ENCODE measurements at places on chromosomes 1 and 21. TPM values are rescaled to one million over a fixed set of nuclear protein-coding genes. Genes with fewer than 3 reads are reported as not detected.

- no peak for DNase-seq
These were observed 11.7 kb downstream of the ST3GAL3 start for GRCh38 chr1:43719063-43719462.

- no peak for DNase-seq
These were observed 756 bp downstream of the ANKRD13C start for GRCh38 chr1:70353601-70354331.

DNA sequence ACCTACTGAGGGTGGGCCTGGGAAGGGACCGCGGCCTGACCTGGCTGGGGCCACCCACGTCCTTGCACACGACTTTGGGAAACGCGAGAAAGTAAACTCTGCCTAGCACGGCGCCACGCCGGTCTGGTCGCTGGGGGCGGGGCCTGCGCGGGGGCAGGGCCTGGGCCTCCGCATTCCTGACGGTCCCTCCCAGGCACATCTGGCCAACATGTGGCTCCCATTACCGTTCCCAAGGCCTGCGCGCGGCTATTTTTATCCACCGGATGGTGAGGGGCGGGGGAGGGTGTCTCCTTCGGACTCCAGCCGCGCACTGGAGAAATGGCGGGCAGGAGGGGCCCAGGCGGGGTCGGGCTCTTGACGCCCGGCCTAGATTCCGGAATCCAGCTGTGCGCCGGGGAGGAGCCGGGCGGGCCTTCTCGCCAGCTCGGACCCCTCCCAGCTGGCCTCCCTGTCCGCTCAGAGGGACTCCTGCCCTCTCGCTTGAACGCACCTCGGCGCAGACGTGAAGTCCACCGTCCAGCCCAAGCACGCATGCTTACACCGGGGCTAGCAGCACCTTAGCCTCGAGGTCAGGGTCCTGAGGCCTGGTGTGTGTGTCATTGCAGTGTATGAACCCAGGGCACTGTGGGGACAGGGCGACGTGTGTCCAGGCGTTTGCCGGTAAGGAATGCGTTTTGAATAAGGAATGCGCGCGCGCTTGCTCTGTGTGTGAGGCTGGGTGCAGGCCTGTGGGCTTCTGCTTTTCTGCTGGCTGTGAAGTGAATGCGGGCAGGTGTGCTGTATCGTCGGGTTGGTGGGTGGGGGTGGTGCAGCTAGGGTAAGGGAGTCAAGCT lies 2.1 kb downstream of the EVA1B start:
- DNase-seq: peak; percentile 88

DNA sequence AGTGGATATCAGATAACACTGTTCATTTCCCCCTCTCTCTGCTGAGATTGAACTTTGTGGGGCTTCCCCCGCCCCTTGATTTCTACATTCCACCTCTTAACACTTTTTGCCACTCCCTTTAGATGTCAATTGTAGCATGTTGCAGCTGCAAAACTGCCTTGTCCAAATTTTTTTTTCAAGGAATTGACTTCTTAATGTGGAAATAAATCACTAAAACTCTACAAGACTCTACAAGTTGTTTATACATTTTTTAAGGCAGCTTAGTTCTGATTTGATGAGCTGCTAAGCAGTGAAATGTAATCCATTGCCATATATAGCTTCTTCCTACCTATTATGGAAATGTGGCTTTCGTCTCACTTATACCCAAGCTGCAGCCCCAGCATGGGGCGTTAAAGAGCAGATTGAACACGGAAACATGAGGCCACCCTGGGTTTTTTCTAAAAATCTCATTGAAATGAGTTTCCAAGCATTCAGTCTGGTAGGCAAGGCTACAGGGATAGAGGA lies 132.2 kb downstream of the SYT2 start:
- DNase-seq: no peak

DNA sequence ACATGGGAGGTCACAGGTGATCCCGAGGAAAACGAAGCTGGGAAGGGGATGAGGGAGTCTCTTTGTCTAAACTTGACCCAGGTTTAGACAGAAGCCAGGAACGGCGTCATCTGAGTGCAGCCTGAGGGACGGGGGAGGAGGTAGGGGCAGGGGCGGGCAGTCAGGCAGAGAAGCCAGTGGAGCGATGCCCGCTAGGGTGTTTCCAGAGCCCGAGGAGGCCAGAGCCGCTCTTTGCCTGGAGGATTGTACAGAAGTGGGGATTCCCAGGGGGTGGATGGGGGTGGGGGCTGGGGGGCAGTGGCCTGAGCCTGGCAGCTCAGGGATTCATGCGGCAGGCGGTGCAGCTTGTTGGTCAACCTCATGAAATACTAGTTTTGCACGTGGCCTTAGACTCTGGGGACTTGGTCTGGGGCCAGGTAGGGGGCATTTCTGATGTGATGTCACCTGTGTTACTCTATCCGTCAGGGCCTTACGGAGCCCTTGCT lies 58.4 kb downstream of the VPS26C start:
- DNase-seq: no peak

GRCh38 chr1:74733604-74734484 lies 892 bp downstream of the TYW3 start:
- DNase-seq: no peak

DNA sequence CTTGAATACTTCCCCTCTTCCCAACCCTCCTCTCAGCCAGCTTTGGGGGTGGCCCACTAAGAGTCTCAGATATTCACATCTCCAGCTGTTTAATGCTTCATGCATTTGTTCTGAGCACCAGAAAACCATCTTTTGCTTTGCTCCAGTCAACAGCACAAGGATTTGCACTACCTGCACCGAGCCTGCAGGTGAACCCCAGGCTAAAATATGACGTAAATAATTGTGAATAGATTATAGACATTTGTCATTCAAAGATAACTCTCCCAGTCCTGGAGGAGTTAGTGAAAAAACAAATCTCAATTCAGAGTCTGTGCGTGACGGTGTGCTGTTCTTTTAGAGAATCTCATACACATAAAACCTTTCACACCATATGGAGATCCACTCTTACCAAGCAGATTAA lies 7.4 kb downstream of the CD247 start:
- no peak for DNase-seq

Gene MAP3K21
- total RNA-seq: 0.27 TPM

Gene VWA5B1
- total RNA-seq: not detected

Gene NUDT4B
- total RNA-seq: not detected

Gene NHLH1
- total RNA-seq: not detected

Measured in cardiac septum (tissue), 1 donor.